ENCODE measurements at places on chromosomes 6 and 20.

- DNase-seq, result peak; percentile 2
Measured at GRCh38 chr20:8151372-8151771, 19.3 kb downstream of the PLCB1 start.

DNA sequence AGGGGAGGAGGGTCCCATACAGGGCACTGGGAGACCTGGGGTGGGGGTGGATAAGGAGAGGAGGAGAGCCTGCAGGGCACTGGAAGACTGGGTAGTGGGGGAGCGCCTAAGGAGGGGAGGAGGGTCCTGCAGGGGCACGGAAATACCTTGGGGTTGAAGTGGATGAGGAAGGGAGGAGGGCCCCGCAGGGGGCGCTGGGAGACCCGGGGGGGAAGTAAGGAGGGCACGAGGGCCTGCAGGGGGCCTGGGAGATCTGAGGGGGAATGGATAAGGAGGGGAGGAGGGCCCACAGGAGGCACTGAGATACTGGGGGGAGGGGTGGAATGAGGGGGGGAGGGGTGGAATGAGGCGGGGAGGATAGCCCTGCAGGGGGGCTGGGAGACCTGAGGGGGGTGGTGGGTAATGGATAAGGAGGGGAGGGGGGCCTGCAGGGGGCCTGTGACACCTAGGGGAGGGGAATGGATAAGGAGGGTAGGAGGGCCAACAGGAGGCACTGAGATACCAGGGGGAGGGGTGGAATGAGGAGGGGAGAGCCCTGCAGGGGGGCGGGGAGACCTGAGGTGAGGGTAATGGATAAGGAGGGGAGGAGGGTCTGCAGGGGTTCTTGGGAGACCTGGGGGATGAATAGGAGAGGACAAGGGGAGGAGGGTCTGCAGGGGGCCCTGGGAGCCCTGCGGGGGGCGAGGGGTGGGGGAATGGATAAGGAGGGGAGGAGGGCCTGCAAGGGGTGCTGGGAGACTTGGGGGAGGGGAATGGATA, 567 bp upstream of the CTCFL start:
- no peak for DNase-seq

DNA sequence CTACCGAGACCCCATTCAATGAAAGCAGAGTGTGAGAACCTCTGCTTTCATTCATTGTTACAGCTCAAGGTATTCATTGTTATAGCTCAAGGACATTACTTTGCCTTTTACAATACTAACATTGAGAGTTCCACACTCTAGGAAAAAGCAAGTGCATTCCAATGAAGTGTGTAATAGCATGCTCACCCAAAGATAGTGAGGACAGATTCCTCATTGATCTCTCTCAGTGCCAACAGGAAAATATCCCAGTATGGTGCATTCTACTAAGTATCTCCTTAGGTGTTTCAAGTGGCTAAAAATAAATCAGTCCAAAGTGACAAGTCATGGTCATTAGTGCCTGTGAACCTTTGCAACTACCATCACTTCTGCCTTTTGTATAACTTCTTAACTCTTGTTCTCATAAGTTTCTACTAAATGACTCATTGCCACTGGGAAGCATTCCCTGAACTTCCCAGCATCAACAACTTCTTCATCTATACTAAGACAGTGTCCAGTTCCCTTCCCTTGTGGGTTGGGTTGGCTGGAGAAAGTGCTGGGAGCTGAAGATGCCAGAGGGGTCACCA, 140.7 kb upstream of the STXBP5 start:
- DNase-seq, result no peak

DNA sequence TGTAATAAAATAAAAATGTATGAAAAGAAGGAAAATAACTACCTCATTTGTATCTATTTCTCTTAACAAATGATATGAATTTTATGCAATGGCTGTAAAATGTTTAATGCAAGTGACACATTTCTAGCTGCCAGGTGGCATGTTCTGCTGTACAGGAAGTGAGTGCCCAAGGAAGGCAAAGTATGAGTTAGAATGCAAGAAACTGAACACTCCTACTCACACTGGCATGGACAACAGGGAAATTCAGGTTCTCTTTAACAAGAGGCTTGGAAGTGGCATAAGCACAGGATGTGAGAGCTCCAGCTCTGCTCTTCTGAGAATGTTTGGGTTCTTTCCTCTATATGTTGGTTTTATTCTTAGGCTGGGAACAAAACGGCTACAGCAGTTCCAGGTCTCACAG, 20.4 kb upstream of the LAMA4 start:
- DNase-seq, result no peak

DNA sequence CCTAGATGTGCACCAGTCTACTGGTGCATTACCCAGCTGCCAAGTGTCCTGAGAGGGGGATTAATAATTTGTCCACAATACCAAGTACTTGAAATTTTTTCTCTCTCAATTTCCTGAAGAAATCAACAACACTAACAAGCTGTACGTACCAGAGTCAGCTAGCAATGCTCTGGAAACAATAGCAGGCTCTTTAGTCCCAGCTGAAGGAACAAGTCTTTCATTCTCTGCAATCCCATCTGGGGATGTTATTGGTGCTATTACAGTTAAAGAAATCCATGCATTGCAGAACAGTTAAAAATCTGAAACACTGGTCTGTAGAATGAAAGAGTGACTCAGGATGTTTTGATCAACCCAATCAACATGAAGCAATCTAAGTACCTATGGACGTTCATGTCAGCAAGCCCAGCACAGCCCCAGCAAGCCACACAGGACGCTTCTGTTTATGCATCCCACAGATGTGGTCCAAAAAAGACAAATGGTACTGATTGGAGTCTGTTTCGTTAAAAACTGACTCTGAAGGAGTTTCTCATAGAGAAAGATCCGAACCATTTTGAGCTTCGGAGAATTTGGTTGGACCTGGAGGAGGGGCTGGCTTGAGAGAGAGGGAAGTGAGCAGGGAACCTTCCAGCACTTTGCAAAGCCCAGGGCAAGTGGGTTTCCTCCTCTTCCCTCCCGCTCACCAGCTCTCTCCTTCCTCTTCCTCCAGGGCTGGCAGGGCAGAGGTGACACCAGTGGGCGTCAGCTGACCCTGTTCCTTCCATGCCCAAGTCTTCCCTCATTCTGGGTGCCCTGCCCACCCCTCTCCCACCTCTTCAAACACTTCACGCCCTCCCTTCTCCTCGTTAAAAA, 11.9 kb downstream of the PRR18 start:
- DNase-seq, result no peak

DNA sequence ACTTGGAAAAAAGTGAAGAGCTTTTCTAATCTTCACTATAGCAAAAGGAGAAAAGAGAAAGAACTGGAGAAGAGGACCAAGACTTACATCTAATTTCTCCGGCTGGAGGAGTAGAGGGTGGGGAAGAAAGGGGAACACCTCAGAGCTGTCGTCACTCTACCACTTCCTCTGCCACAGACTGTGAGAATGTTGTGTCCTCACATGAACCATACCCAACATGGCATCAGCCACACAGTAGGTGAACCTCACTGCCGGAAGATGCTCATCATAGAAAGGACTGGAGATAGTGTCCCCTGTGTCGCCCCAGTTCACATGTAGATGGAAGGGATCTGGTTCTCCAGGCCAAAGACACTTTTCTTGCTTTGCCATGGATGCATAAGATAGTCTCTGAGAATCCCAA, 604.4 kb upstream of the NOX3 start:
- no peak for DNase-seq

GRCh38 chr20:18007534-18008292, 38.9 kb downstream of the MGME1 start:
- DNase-seq, result no peak

DNA sequence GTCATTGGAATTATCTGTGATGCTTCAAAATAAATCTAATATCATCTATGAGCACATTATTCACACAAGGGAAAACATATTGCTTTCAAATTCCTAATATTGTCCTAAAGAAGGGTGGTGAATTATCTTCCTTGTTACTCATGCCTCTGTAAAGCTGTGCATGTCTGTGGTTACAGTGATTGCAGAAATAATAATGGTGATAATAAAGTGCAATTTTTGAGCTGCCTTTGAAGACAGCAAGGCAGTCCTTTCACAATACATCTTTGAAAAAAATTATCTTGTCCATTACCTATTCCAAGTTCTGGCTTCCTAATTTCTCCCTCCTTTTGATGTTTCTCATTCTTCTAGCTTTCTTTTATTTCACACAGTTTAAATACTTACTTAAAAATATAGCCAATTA, 442.1 kb upstream of the EYS start:
- no peak for DNase-seq

GRCh38 chr6:133710826-133711225, 178.1 kb upstream of the TCF21 start:
- DNase-seq, result no peak

DNA sequence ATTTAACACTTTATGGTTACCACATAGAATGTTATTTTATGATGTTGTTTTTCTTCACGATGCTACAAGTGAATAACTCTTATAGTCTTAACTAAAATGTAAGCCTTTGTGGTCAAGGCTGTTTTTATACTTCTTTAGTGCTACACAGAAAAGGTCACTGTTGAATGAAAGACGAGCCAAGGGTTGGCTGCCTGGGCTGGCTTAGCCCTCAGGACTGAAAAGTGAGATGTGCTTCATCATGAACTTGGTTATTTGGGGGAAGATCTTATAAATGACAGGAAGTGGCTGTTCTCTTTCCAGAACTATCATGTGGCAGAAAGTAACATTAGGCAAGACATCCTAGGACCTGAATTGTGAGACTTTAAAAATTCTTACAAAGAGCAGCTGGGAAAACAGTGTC, 404.0 kb downstream of the BTBD3 start:
- no peak for DNase-seq

GRCh38 chr6:134374491-134375219, 56.7 kb upstream of the SGK1 start:
- DNase-seq, result no peak

GRCh38 chr6:97215157-97215769, 67.8 kb downstream of the MMS22L start:
- peak; percentile 7 for DNase-seq

DNA sequence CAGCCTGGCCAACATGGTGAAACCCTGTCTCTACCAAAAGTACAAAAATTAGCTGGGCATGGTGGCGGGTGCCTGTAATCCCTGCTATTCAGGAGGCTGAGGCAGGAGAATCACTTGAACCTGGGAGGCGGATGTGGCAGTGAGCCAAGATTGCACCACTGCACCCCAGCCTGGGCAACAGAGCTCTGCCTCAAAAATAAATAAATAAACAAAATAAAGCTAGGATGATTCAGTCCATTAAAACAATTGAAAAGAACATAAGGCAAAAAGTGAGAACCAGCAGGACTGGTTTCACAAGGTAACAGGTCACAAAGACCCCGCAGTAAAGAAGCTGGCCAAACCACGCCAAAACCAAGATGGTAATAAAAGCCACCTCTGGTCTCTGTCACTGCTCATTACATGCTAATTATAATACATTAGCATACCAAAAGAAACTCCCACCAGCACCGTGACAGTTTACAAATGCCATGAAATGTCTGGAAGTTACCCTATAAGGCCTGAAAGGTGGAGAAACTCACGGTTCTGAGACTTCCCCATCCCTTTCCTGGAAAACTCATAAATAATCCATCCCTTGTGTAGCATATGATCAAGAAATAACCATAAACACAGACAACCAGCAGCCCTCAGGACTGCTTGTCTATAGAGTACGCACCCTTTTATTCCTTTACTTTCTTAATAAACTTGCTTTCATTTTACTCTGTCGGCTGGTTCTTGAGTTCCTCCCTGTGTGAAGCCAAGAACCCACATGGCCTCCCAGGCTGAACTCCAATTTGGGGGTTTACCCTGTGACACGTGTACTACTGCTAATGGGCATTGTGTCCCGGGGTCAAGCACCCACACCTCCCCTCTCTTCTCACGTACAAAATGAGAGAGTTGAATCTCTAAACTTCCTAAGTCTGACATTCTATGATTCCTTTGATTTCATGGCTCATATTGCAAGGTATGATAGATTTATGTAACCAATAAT, 10.2 kb downstream of the LAMA4 start:
- no peak for DNase-seq

GRCh38 chr6:166904101-166904746, 52.1 kb downstream of the RNASET2 start:
- DNase-seq, result no peak

DNA sequence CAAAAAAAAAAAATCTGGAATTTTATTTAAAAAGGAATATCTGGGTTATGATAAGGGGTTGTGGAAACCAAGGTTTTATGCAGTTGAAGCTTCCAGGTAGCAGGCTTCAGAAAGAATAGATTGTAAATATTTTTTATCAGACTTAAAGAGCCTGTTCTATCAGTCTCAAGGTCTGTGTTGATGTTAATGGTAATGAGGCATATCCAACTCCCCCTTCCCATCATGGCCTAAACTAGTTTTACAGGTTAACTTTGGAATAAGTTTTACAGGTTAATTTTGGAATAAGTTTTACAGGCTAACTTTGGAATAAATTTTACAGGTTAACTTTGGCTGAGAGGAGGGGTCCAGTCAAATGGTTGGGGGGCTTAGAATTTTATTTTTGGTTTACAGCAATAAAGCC, 92.4 kb downstream of the CD24 start:
- no peak for DNase-seq

GRCh38 chr6:164035900-164036485, 621.5 kb downstream of the QKI start:
- no peak for DNase-seq

DNA sequence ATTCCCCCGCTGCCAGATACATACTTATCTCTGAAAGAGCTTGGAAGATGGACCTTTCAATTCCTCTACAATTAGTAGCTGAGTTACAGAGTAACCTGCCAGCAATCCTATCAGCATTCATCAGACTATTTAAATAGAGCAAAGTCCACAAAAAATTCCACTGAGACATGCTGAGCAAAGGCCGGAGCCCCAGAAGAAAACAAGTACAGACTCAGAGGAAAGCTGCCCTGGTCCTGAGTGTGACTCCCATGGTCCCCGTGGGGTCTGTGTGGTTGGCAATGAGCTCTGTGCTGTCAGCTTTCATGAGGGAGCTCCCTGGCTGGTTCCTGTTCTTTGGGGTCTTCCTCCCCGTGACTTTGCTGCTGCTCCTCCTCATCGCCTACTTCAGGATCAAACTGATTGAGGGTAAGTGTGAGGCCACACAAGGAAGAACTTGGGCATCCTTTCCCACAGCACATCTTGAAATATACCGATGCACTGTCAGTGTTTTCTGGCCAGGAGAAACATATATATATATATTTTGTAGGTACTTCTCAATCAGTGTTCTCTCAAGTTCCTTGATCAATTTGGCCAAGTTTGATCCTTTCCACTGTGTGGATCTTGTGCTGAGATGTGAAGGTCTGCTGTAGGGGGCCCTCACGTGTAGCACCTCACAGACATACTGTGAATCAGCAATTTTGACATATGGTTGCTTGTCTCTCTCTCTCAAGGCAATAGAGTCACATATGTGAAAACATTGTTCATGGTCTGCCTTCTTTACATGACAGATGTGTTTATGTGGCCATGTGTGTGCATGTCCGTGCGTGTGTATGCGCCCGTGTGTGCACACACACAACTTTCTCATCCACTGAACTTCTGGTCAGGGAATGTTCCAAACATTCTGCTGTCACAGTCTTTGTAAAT, at the start of gene SMLR1:
SMLR1 (plus strand) TSS at position 160 of the 903 bp plus-strand sequence; CDS start at position 168, 8 bp downstream.
- no peak for DNase-seq

DNA sequence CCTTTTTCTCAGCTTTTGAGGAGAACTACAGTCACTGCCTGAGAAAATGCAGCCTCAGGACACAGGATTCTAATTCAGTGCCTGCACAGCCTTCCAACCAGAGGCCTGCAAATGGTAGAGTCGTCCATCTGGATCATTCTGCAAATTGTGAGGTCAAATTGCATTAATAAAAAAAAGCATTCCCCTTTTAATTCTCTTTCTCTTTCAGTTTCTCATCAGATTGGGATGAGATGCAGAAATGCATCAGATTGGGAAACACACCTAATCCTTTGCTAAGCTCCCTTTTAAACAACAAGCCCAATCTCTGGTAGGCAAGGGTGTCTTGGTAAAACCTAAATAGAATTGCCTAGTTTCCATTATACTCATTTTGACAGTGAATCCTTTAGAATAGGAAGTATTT, 838.8 kb downstream of the MAFB start:
- DNase-seq, result no peak

GRCh38 chr20:2026514-2026913, 32.7 kb upstream of the PDYN start:
- DNase-seq, result no peak

Measured in CD4-positive, alpha-beta T cell treated with Interleukin-6 for 4 hours (primary cell).